ENCODE measurements at places on chromosomes 3 and 15.
A peak's percentile ranks its signal among the peaks of the same experiment; 100 is the strongest.

DNA sequence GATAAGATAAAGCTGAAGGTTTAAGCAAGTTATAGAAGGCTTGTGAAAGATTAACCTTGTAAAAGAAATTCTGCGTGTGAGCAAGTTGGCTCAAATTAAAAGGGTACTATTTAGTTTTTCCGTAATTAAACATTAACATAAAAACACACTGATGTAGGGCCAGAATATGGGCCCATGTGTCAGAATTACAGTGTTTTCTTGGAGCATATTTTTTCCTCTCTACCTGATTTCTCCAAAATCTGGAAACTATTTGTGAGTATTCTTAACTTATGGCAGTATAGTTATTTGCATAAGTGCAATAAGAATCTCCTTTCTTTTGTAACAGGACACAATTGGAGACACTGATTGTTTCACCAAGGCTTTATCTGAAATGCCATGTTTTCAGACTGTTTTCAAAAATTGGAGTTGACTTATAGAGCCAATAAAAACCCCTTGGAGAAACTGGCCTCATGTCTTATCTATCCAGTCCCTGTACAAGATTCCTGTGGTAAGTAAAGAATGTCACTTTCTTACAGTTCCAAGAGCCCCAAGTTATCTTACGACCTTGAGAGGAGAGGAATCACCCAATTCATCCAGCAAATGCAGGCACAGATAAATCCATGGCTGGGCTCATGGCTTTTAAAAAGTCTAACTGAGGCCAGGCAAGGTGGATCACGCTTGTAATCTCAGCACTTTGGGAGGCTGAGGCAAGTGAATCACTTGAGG is 47.8 kb upstream of the P2RY1 start:
- no peak for DNase-seq

- no peak for DNase-seq
Measured at GRCh38 chr3:43015991-43016865, 37.1 kb downstream of the GASK1A start.

- DNase-seq: no peak
Measured at GRCh38 chr15:80559761-80560160, 135.3 kb upstream of the ABHD17C start.

- no peak for DNase-seq
Measured at GRCh38 chr3:65020281-65021160, 332.7 kb upstream of the ADAMTS9 start.

GRCh38 chr3:161104561-161105551 is at the start of gene B3GALNT1:
B3GALNT1 (minus strand) TSS chr3:161105349; CDS start chr3:161086754, 18,595 bp downstream.
- DNase-seq: peak; percentile 50

DNA sequence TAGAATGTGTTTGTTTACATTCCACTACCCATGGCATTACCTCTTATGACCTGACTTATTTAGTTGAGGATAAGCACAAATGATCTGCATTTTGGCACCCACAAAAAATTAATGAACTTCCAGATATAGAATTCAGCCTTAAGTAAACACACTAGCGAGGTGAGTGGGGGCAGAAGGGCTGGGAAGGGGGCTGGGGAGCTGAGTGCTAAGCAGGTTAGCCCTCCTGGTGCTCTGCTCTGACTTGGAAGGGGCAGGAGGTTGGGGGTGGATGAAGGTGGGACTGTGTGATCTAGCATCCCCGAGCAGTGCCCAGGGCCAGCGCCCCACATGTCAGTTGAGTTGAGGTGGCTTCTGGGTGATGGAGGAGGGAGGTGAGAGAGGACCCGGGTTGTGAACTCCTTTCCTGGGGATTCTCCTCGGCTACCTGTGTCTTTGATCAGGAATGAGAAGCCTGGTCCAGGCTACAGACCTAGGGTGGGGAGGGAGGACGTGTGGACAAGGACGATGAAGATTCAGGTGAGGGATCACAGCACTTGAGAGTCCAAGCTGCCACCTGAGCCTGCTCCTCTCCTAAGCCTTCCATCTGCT is 178.6 kb upstream of the SMAD3 start:
- DNase-seq: no peak

DNA sequence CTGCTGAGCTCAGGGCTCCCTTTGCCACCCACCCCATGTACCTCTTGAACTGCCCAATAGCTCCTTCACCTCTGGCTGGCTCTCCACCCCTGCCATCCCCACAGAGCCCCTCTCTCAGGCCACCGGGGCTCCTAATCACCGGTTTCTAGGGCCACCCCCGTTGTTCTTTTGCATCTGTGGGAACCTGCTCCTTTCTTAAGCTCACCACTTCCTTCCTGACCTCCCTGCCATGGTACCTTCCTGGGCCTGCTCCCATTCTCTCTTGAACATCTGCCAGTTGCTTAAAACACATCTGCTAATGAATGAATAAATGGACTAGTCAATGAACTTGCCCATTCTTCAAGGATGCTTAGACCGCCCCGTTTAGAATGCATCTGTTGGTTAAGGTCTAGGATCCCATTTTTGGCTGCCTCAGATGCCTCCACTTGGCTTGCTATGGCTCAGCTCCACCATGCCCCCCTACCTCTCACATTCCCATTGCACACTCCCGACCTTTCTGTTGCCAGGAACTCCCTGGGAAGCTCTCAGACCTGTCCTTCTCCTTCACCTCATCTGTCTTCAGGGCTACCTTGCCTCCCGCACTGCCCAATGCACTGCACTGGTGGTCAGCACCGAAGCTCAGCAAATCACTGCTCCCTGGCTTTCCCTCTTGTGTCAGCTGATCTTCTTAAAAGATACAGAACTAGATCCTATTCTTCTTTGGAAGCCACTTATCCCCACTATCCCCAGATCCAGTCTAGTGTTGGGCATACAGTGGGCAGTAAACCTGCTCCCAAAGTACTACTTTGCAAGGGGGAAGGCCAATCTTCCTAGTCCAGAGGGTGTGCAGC is 9.1 kb downstream of the AMOTL2 start:
- no peak for DNase-seq

DNA sequence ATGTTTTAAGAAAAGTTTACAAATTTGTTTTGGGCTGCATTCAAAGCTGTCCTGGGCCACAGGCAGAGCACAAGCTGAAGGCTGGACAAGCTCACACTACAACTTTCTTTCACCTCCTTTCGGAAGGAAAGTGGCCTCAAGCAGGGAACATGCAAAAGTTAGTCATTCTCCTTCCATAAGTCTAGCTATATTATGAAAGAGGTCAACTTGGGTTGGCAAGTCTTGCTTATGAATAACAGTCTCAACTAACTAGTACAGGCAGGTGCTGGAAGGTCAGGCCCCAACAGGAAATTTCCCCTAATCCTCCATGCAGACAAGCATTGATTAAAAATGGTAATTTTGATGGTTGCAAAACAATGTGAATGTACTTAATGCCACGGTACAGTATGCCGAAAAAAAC is 69.4 kb downstream of the OSBPL10 start:
- no peak for DNase-seq

- no peak for DNase-seq
Measured at GRCh38 chr3:111278959-111279358, 207.3 kb downstream of the NECTIN3 start.

DNA sequence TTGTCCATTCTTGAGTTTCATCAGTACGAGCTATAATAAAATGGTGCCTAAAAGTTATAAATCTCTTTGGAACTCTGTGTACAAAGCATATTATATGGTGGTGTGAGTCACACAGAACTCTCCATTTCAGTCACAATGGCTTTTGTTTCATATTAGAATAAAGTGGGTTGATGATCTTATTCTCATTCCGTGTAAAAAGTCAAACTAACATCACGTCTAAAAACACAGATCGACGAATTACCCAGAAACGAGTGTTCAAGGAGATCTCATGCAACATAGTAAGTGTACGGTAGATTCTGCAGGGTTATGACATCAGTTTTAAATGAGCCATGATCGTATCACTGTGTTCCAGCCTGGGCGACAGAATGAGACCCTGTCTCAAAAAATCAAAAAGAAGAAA is 122.4 kb downstream of the FOXP1 start:
- no peak for DNase-seq

- DNase-seq: no peak
Measured at GRCh38 chr3:58556761-58557221, 19.8 kb upstream of the ACOX2 start.

- no peak for DNase-seq
Measured at GRCh38 chr15:63668601-63669000, 71.4 kb downstream of the FBXL22 start.

DNA sequence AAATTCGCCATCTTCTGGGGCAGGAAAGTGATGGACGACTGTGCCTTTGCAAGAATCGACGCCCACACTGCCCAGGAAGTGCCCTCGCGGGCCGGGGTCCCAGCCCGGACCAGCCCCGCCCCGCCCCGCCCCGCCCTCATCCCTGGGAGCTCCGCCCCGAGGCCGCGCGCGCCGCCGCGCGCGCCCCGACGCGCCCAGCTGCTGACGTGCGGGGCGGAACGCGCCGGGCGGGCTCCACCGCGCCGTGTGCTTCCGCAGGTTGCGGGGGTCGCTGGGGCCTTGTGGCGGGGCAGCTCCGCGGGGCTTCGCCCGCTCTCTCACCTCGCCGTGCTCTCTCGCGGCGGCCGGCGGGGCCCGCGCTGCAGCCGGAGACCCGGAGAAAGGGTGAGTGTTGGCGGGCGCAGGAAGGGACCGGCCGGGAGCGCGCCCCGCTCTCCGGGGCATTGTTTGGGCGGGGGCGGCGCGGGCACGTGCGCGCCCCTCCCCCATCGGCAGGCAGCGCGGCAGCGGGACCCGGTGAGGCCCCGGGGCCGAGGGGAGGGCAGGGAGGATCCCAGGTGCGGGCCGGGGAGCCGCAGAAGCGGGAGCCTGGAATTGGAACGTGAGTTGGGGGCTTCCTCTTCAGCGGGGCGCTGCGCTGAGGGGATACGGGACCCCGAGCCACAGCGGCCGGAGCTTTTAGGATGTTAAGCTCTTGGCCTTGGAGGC is at the start of gene YEATS2:
Gene YEATS2, plus strand, starts transcription at position 188 of the 708 bp plus-strand sequence. CDS start 17,366 bp downstream, outside the sequence.
- peak; percentile 93 for DNase-seq
